A549 treated with ZK216348 at 1 μM for 4 hours (cell line): ENCODE measurements at places on chromosomes 6 and 20. TPM values are rescaled to one million over a fixed set of nuclear protein-coding genes. Genes with fewer than 3 reads are reported as not detected.

The CNKSR3 gene
- 4.7 to 6.4 TPM (median 5.5 TPM) in 5 replicates for total RNA-seq

The FAM83C gene
- 0.07 to 0.15 TPM (median 0.12 TPM) in 4 of 5 replicates, not detected in the other for total RNA-seq

The SLC35F1 gene
- total RNA-seq, result not detected in 5 replicates

The STX11 gene
- total RNA-seq, result 2.1 to 2.6 TPM (median 2.5 TPM) in 5 replicates

The REM1 gene
- 0.18 to 0.87 TPM (median 0.29 TPM) in 5 replicates for total RNA-seq

The MDFI gene
- total RNA-seq, result 0.53 to 0.86 TPM (median 0.75 TPM) in 5 replicates

The DACT2 gene
- total RNA-seq, result 0.14 to 0.27 TPM (median 0.15 TPM) in 5 replicates

The LY6G5B gene
- 3.2 to 6.4 TPM (median 5.2 TPM) in 5 replicates for total RNA-seq

The SLC35D3 gene
- total RNA-seq, result 0.10 to 0.11 TPM in 2 of 5 replicates, not detected in the others

The KIF25 gene
- 0.12 TPM in 1 of 5 replicates, not detected in the others for total RNA-seq

The NKAIN2 gene
- not detected in 5 replicates for total RNA-seq

The TTPAL gene
- 9.9 to 15.3 TPM (median 14.6 TPM) in 5 replicates for total RNA-seq

The ESR1 gene
- not detected in 5 replicates for total RNA-seq

The PHACTR2 gene
- total RNA-seq, result 3.4 to 7.0 TPM (median 4.7 TPM) in 5 replicates

The LHFPL5 gene
- total RNA-seq, result 0.26 TPM in 1 of 5 replicates, not detected in the others
